Upper lobe of right lung (tissue), 1 donor: ENCODE measurements at places on chromosomes 6 and 20. TPM values are rescaled to one million over a fixed set of nuclear protein-coding genes. Genes with fewer than 3 reads are reported as not detected.

- no peaks in the 10 kb centered on the region for H3K27me3 ChIP-seq
- no peak overlapping the region for H3K4me3 ChIP-seq
- no peaks in the 10 kb centered on the region for H3K36me3 ChIP-seq
These were observed 25.2 kb downstream of the ADGRF1 start for GRCh38 chr6:47016909-47017308.

GRCh38 chr6:41716516-41717391 lies 18.7 kb downstream of the TFEB start:
- peaks cover 43% of the 10 kb centered on the region for H3K4me1 ChIP-seq
- H3K27ac ChIP-seq: peak overlapping the region; percentile 1
- H3K36me3 ChIP-seq: no peaks in the 10 kb centered on the region
- H3K4me3 ChIP-seq: no peak overlapping the region
- no peak for DNase-seq

GRCh38 chr6:63793465-63794137 lies 158.0 kb downstream of the PHF3 start:
- no peaks in the 10 kb centered on the region for H3K4me1 ChIP-seq
- no peaks in the 10 kb centered on the region for H3K27me3 ChIP-seq
- H3K36me3 ChIP-seq: no peaks in the 10 kb centered on the region
- DNase-seq: no peak
- no peak overlapping the region for H3K4me3 ChIP-seq

DNA sequence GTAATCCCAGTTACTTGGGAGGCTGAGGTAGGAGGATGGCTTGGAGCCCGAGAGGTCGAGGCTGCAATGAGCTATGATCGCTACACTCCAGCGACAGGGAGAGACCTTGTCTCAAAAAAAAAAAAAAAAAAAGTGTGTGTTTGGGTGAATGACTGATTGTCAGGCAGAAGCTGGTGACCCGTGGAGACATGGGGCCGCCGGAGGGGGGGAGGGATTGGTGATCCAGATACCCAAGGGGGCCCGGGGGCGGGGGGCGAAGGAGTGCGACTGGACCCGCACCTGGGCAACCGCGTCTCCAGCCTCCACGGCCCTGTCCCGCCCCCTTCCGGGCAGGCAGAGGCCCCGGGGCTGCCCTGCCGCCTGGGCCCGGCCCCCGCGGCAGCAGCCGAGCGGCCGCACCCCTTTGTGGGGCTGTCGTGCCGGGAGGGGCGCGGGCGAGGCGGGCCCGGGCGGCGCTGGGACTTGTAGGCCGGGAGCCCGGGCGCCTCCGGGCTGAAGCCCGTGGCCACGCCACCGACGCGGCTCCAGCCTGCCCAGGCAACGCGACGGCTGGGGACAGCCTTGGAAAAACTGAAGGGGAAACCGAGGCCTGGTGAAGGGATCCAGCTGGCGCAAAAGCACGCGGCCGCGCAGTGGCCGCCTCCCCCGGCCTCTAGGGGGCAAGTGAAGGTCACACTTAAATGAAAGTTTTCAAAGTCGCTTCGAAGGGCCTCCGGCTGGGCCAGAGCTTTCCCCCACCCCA lies 2.1 kb upstream of the RBM38 start:
- H3K4me3 ChIP-seq: peak overlapping the region; percentile 45
- peak; percentile 93 for DNase-seq
- H3K27me3 ChIP-seq: no peaks in the 10 kb centered on the region
- no peaks in the 10 kb centered on the region for H3K36me3 ChIP-seq
- peak overlapping the region; percentile 48 for H3K27ac ChIP-seq
- H3K4me1 ChIP-seq: peaks cover 35% of the 10 kb centered on the region

- no peaks in the 10 kb centered on the region for H3K4me1 ChIP-seq
- H3K4me3 ChIP-seq: no peak overlapping the region
- H3K27me3 ChIP-seq: no peaks in the 10 kb centered on the region
- H3K36me3 ChIP-seq: no peaks in the 10 kb centered on the region
- no peak overlapping the region for H3K27ac ChIP-seq
These were observed 147.8 kb upstream of the EPHA7 start for GRCh38 chr6:93567164-93567563.

- no peaks in the 10 kb centered on the region for H3K27me3 ChIP-seq
- no peak for DNase-seq
- no peak overlapping the region for H3K4me3 ChIP-seq
- H3K4me1 ChIP-seq: no peaks in the 10 kb centered on the region
- no peaks in the 10 kb centered on the region for H3K36me3 ChIP-seq
These were observed 23.1 kb downstream of the ACOT13 start for GRCh38 chr6:24689964-24690363.

- H3K27me3 ChIP-seq: no peaks in the 10 kb centered on the region
- no peaks in the 10 kb centered on the region for H3K36me3 ChIP-seq
These were observed at the start of gene CENPW for GRCh38 chr6:126339796-126340609. Gene CENPW (plus strand): TSS chr6:126340115. CDS start chr6:126340274, 159 bp downstream.

- H3K4me1 ChIP-seq: no peaks in the 10 kb centered on the region
- H3K36me3 ChIP-seq: no peaks in the 10 kb centered on the region
- peak overlapping the region; percentile 19 for H3K27ac ChIP-seq
- no peak overlapping the region for H3K4me3 ChIP-seq
These were observed 2.2 kb upstream of the MYCT1 start for GRCh38 chr6:152695372-152696045.

Gene CCN5
- 112 TPM for total RNA-seq

Gene PPIL6
- total RNA-seq: 4.2 TPM

Gene AIG1
- total RNA-seq: 26.8 TPM

Gene C6orf62
- total RNA-seq: 120 TPM

Gene PLA2G7
- total RNA-seq: 38.8 TPM

Gene TMEM244
- not detected for total RNA-seq

Gene XPO5
- 36.9 TPM for total RNA-seq

Gene PCK1
- total RNA-seq: 4.7 TPM
